ENCODE measurements at places on chromosomes 4 and X.
A peak's percentile ranks its signal among the peaks of the same experiment; 100 is the strongest.

- DNase-seq = no peak
These were observed 46.5 kb downstream of the RELL1 start for GRCh38 chr4:37639551-37640285.

DNA sequence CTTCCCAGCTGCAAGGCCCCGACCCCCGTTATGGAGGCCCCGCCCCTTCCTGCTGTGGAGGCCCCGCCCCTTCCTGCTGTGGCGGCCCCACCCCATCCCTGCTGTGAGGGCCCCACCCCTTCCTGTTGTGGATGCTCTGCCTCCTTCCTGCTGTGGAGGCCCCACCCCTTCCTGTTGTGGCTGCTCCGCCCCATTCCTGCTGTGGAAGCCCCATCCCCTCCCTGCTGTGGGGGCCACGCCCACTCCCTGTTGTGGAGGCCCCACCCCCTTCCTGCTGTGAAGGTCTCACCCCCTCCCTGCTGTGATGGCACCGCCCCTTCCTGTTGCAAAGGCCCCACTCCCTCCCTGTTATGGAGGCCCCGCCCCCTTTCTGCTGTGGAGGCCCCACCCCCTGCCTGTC, 104.9 kb upstream of the PSAPL1 start:
- DNase-seq = no peak

- DNase-seq = no peak
These were observed 123.7 kb upstream of the PSAPL1 start for GRCh38 chr4:7558436-7558835.

GRCh38 chrX:40140706-40141499, 43.1 kb upstream of the BCOR start:
- DNase-seq = no peak

- DNase-seq = no peak
These were observed 64.5 kb upstream of the MMAA start for GRCh38 chr4:145554691-145555090.

DNA sequence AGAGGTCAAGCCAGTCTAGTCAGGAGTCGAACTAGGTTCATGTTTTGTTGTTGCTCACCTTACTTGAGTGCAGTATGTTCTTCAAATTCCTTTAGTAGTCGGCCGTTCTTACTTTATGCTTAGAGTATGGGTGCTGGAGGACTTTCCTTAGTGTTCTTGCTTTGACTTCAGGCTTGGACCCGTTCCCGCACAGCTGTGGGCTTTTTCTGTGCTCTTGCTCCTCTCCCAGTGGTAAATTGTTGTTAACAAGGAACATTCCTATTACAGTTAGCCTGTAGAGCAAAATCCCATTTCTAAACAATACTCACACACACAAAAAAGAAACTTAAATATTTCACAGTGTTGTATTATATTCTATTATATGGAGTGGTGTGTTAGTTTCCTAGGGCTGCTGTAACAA, 113.5 kb downstream of the RAP1GDS1 start:
- peak; percentile 81 for DNase-seq

DNA sequence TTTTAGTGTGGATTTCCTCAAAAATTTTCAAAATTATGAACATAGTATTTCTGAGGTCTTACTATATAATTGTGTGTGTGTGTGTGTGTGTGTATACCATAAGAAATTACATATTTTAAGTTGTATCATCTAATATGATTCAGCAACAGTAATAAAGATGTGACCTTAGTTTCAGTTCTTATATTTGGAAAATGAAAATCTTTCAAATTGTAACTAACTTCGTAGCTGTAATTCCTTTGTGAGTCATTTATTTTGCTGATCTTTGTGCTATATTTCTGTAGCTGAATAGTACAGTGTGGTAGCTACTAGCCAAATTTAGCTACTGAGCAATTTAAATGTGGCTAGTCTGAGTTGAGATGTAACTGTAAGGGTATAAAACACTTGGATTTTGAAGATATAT, 116.4 kb downstream of the RAP1GDS1 start:
- no peak for DNase-seq

DNA sequence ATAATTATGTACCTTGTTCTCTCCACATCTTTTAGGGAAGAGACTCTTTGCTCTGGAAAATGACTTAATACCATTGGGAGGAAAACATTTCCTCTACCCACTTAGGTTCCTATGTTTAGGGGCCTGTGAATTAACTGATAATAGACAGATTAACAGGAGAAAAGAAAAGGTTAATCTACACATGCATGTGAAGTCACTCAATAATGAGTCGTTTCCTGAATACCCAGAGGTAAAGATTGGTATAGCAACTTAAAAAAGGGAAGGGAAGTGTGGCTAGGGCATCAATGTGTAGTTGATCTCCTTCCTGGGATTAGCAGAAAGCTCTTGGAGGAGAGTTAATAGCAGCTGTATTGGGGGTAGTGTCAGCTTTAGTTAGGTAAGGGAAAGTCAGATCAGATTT, 419.5 kb upstream of the ATOH1 start:
- DNase-seq = no peak

DNA sequence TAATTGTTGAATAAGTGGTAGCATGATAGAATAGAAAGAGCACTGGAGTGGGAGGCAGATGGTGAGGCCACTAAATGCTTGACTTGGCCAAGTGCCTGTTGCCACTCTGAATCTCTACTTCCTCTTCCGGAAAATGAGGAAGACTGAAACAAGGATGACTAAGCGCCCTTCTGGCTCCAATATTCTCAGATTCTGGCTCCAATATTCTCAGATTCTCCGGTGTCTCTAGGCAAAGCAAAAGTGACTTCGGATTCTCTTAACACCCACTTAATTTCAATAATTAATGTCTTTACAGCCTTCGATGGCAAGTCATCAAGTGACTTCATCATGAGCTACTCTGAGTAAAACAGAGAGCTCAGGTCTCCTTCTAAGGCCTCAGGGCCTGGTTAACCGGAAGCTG, 402.2 kb upstream of the FGF13 start:
- DNase-seq = no peak

- no peak for DNase-seq
These were observed 280.8 kb upstream of the ZCCHC13 start for GRCh38 chrX:74023203-74023602.

DNA sequence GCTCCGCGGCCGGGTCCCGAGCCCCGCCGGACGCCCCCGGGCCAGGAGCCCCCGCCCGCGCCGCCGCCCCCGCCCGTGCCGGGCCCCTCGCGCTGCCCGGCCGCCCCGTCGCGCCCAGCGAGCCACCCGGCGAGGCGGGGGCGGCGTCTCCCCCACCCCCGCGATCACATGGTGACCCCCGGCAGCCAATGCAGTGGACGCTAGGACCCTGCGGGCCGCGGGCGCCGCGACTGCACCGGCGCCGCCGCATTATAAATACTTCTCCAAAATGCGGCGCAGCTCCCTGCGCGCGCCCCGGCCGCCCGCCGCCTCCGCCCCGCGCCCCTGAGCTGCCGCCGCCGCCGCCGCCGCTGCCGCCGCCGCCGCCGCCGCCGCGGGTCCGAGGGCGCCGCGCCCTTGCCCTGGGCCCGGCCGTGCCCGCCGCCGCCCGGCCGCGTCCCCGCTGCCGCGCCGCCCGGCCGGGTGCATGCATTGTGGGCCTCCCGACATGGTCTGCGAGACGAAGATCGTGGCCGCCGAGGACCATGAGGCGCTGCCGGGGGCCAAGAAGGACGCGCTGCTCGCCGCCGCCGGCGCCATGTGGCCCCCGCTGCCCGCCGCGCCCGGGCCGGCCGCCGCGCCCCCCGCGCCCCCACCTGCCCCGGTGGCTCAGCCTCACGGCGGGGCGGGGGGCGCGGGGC, at the start of gene NAT8L:
NAT8L (plus strand) TSS at position 282 of the 680 bp plus-strand sequence; CDS start at position 467, 185 bp downstream.
- DNase-seq = peak; percentile 44

- no peak for DNase-seq
These were observed 38.9 kb downstream of the PAGE2 start for GRCh38 chrX:55127692-55128091.
